ENCODE measurements at places on chromosomes 11 and 22. TPM values are rescaled to one million over a fixed set of nuclear protein-coding genes. Genes with fewer than 3 reads are reported as not detected.

Gene IGLL1
- total RNA-seq: not detected

Gene PHOX2A
- not detected for total RNA-seq

Gene AGBL2
- total RNA-seq: 4.5 TPM

- peak; percentile 58 for DNase-seq
Measured at GRCh38 chr11:94884376-94884775, 89.0 kb downstream of the CWC15 start.

DNA sequence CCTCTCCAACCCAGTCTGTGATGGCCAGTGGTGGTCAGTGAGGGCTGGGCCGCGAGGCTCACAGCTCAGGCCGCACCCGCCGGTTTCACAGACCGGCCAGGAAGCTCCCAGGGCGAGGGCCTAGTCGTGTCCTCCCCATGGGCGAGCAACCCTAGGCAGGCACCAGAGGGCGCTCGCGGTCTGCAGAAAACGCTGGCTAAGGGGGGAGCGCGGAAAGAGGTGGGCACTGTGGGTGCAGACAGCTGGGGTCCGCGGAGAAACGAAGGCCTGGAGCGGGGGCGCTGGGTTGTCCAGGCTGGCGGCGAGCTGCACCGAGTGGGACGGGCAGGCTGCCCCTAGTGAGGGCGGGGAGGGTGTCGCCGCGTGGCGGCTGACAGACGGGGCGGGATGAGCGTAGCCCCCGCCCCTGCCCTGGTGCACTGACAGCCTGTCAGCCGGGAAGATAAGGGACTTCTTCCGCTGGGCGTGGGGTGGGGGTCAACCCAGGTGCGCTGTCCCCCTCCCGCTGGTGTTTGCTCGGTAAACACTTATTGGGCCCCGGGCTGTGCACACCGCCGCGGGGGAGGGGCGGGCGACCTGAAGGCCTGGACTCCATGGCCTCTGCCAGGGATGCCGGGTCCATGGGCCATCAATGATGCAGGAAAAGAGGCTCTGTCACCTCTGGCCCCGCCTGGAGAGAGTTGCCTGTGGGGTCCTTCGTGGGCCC is 7.5 kb downstream of the GP1BB start:
- DNase-seq: peak; percentile 94

- DNase-seq: no peak
Measured at GRCh38 chr11:62976109-62976508, 8.7 kb downstream of the SLC22A6 start.

- DNase-seq: no peak
Measured at GRCh38 chr11:60288531-60288930, 8.1 kb downstream of the MS4A4A start.

DNA sequence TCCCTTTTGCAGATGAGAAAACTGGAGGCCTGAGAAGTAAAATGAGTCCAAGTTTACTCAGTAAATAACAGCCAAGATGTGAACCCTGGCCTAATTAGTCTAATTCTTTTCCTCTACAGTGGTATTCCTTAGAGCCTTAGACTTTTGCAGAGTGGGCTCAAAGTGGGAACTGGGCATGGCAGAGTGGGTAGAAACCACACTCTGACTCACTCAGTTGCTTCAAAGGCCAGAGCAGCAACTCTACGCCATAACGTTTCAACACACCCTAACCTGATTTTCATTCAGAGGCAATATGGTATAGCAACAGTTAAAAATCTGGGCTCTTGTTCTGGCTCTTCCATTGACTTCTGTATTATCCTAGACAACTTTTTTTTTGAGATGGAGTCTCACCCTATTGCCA is 2.8 kb downstream of the THRSP start:
- DNase-seq: no peak

GRCh38 chr22:37044634-37045625 is 6.6 kb upstream of the KCTD17 start:
- no peak for DNase-seq
